ENCODE measurements at places on chromosomes 3 and 15.

GRCh38 chr15:34248190-34248589 is 23.4 kb downstream of the EMC4 start:
- H3K27me3 ChIP-seq, result no peaks in the 10 kb centered on the region
- H3K27ac ChIP-seq, result no peak overlapping the region
- H3K4me3 ChIP-seq, result no peak overlapping the region
- H3K4me1 ChIP-seq, result no peaks in the 10 kb centered on the region
- peaks cover 18% of the 10 kb centered on the region for H3K36me3 ChIP-seq
- DNase-seq, result no peak

- no peak overlapping the region for H3K4me3 ChIP-seq
- DNase-seq, result no peak
- no peak overlapping the region for H3K27ac ChIP-seq
- H3K27me3 ChIP-seq, result peaks cover 2% of the 10 kb centered on the region
- no peaks in the 10 kb centered on the region for H3K4me1 ChIP-seq
Measured at GRCh38 chr15:27683121-27683520, 416.0 kb downstream of the OCA2 start.

GRCh38 chr3:112009670-112010069 is 10.9 kb downstream of the TAGLN3 start:
- H3K27me3 ChIP-seq, result no peaks in the 10 kb centered on the region
- H3K4me3 ChIP-seq, result no peak overlapping the region
- DNase-seq, result no peak

DNA sequence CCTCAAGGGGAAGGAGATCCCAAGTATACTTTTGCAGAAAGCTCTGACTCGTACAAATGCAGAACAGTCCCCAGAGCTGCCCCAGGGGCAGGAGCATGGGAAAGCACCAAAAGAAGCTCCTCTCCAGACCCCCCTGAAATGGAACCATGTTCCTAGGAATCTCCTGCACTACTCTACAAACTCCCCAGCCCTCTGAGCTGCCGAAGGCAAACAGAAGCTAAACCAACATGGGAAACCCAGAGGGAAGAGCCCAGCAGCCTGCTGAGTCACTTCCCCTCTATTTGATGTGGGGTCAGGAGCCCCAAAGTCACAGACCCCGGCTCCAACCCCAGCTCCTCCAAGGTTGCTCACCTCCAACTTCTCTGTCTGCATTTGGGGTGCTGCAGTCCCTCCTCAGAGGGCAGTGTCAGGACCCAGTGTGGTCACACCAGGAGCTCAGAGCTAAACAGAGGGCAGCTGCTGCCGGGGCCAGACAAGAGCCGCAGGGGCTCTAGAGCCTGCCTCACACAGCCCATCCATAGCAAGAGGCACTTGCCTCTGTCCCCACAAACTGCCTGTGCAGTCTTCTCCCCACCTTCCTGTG is 3.8 kb upstream of the PLXNA1 start:
- no peak for DNase-seq
- no peak overlapping the region for H3K4me3 ChIP-seq
- H3K27me3 ChIP-seq, result peaks cover 19% of the 10 kb centered on the region
- H3K27ac ChIP-seq, result no peak overlapping the region

GRCh38 chr3:123745184-123745855 is 138.8 kb downstream of the MYLK start:
- DNase-seq, result no peak
- no peak overlapping the region for H3K27ac ChIP-seq
- no peak overlapping the region for H3K4me3 ChIP-seq
- no peaks in the 10 kb centered on the region for H3K27me3 ChIP-seq

- peaks cover 4% of the 10 kb centered on the region for H3K36me3 ChIP-seq
- peaks cover 4% of the 10 kb centered on the region for H3K4me1 ChIP-seq
- no peak for DNase-seq
- peak overlapping the region; percentile 48 for H3K27ac ChIP-seq
- no peak overlapping the region for H3K4me3 ChIP-seq
Measured at GRCh38 chr15:89179966-89180875, 41.2 kb downstream of the RLBP1 start.

DNA sequence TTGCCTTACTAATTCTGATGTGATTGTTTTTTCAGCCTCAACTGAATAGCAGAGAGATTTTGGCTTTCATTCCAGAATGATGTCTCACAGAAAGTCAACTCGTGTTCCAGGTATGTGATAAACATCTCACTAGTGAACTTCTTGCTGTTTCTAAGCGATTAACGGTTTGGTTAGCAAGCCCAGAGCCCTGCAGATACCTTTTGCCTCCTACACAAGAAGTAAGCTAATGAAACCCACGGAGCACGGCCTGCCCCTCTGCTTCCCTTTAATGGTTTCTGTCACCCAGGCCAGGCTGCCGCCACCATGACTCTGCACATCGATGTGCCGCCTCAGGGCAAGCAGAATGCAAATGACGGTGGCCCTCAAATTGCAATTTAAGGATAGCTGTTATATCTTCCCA is 155.9 kb upstream of the ICE2 start:
- no peaks in the 10 kb centered on the region for H3K27me3 ChIP-seq
- peaks cover 4% of the 10 kb centered on the region for H3K4me1 ChIP-seq
- no peak overlapping the region for H3K27ac ChIP-seq
- no peak for DNase-seq

DNA sequence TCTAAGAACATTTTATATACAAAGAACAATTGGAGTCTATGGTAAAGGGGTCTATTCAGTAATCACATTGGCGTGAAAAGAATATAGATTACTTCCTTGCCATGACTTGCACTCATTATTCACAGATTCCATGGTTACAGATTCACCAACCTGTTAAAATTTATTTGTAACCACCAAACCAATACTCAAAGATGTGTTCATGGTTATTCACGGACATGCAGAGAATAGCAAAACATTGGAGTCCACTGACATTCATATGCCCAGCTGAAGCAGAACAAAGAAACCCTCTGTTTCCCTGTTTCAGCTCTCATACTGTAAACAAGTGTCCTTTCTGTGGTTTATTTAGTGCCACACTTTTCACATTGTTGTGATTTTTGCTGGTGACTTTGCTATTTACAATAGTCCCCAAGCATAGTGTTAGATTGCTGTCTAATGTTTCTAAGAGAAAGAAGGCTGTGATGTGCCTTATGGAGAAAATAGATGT is 185.8 kb upstream of the TTC14 start:
- no peak overlapping the region for H3K4me3 ChIP-seq
- H3K36me3 ChIP-seq, result no peaks in the 10 kb centered on the region
- no peak overlapping the region for H3K27ac ChIP-seq
- H3K4me1 ChIP-seq, result no peaks in the 10 kb centered on the region
- DNase-seq, result no peak
- no peaks in the 10 kb centered on the region for H3K27me3 ChIP-seq

- no peak overlapping the region for H3K4me3 ChIP-seq
- H3K4me1 ChIP-seq, result no peaks in the 10 kb centered on the region
- H3K36me3 ChIP-seq, result no peaks in the 10 kb centered on the region
- DNase-seq, result no peak
Measured at GRCh38 chr3:164030194-164030593, 1048.1 kb downstream of the SI start.

Data from naive thymus-derived CD8-positive, alpha-beta T cell (primary cell).